Activated T-helper 1 cell treated with anti-CD3 and anti-CD28 coated beads, Interleukin-12 subunit alpha, Interleukin-12 subunit beta, Interleukin-2, Interleukin-4 antibody, amounts not matched to agents 30 ng/mL and 10 ng/mL and 1 ng/mL, durations not matched to agents 14 hours and 24 hours and 36 hours (primary cell): ENCODE measurements at places on chromosomes 11 and 22.
A peak's percentile ranks its signal among the peaks of the same experiment; 100 is the strongest.

GRCh38 chr11:66744485-66745355, 15.7 kb upstream of the SPTBN2 start:
- H3K4me3 ChIP-seq, result peak overlapping the region; percentile 90
- H3K36me3 ChIP-seq, result peaks cover 2% of the 10 kb centered on the region
- DNase-seq, result peak; percentile 91
- H3K27ac ChIP-seq, result peak overlapping the region; percentile 80
- no peaks in the 10 kb centered on the region for H3K4me1 ChIP-seq
- H3K27me3 ChIP-seq, result peaks cover 2% of the 10 kb centered on the region

GRCh38 chr22:49712195-49712791, 115.4 kb downstream of the BRD1 start:
- H3K27me3 ChIP-seq, result peaks cover 5% of the 10 kb centered on the region
- no peaks in the 10 kb centered on the region for H3K36me3 ChIP-seq
- no peak overlapping the region for H3K27ac ChIP-seq
- H3K4me1 ChIP-seq, result no peaks in the 10 kb centered on the region
- no peak overlapping the region for H3K4me3 ChIP-seq

GRCh38 chr11:93570759-93571413, 27.7 kb upstream of the SMCO4 start:
- H3K36me3 ChIP-seq, result no peaks in the 10 kb centered on the region
- H3K27ac ChIP-seq, result no peak overlapping the region
- no peak overlapping the region for H3K4me3 ChIP-seq
- no peak for DNase-seq
- peaks cover 4% of the 10 kb centered on the region for H3K27me3 ChIP-seq
- no peaks in the 10 kb centered on the region for H3K4me1 ChIP-seq

DNA sequence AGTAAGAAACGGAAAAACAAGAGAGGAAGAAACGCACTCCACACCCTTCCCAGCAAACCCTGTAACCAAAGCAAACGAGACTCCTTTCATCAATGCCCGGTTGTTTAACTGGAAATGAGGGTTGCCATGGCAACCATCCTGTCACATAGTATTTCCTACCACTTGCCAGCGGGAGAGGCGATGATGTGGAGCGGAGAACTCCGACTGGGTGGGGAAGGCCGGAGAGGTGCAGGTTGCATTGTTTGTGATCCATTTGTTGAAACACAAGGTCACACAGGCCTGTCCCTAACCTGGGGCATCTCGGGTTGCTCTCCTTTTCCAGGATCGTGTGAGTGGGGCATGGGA, 609.9 kb downstream of the BUD13 start:
- H3K4me3 ChIP-seq, result no peak overlapping the region
- no peaks in the 10 kb centered on the region for H3K36me3 ChIP-seq
- no peak overlapping the region for H3K27ac ChIP-seq
- H3K27me3 ChIP-seq, result peaks cover 5% of the 10 kb centered on the region

- H3K4me1 ChIP-seq, result peaks cover 10% of the 10 kb centered on the region
- no peak overlapping the region for H3K27ac ChIP-seq
- peaks cover 3% of the 10 kb centered on the region for H3K27me3 ChIP-seq
- H3K4me3 ChIP-seq, result no peak overlapping the region
These were observed 212.4 kb upstream of the SESN3 start for GRCh38 chr11:95443386-95443785.

DNA sequence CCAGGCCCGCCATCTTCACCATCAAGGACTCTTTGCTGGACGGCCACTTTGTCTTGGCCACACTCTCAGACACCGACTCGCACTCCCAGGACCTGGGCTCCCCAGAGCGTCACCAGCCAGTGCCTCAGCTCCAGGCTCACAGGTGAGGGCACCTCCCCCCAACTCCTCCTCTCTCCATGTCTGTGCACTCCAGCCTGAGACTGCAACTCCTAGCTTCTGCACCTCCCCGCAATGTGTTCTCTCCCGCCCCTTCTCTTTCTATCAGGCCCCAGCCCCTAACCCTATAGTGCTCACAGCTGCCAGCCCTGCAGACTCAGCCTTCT, 4.4 kb downstream of the RAD9A start:
- H3K4me3 ChIP-seq, result no peak overlapping the region
- H3K4me1 ChIP-seq, result peaks cover 47% of the 10 kb centered on the region
- DNase-seq, result no peak
- peaks cover 30% of the 10 kb centered on the region for H3K36me3 ChIP-seq
- peak overlapping the region; percentile 67 for H3K27ac ChIP-seq
- H3K27me3 ChIP-seq, result no peaks in the 10 kb centered on the region

DNA sequence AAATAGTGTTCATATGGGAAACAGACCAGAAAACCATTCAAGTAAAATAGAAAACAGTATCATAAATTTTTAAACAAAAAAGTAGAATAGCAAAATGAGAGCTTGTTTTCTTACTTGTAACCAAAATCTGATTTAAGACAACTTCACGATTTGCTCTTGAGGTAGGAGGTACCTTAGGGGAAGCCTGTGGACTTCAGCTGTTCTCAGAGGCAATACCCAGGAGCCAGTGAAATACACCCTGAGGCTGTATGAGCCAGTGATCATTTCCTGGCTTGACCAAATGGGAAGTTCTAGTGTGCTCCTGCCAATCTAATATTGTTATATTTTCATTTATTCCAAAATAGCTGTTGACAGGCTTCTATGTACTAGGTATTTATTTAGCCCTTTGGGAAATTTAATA, 104.8 kb downstream of the ARHGAP42 start:
- no peaks in the 10 kb centered on the region for H3K36me3 ChIP-seq
- no peak overlapping the region for H3K27ac ChIP-seq
- H3K4me3 ChIP-seq, result no peak overlapping the region
- no peaks in the 10 kb centered on the region for H3K4me1 ChIP-seq
- no peak for DNase-seq

DNA sequence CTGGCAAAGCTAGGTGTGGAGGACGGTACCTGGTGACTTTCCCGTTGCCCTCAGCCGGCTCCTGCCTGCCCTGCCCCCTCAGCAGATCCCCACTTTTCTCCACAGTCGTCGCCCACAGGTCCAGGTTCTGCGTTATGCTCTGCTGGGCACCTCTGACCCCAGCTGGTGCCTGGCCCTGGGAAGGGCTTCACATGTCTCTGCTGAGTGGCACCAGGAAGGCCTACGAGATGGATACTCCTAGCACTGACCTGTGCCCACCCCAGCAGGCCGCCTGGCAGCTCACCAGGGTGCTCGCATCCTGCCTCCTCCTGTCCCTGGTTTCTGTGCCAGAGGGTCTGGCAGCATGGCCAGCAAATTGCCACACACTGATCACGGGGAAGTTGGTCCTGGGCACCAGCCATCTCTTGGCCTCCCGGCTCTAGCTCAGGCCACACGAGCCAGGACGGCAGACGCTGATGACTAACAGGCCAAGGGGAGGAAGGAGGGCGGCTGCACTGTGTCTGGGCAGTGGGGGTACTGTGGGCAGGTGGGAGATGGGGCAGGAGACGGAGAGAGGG, 13.8 kb downstream of the CARS1 start:
- peaks cover 20% of the 10 kb centered on the region for H3K36me3 ChIP-seq
- no peak for DNase-seq
- H3K27ac ChIP-seq, result peak overlapping the region; percentile 70
- H3K4me3 ChIP-seq, result no peak overlapping the region
- H3K27me3 ChIP-seq, result no peaks in the 10 kb centered on the region

DNA sequence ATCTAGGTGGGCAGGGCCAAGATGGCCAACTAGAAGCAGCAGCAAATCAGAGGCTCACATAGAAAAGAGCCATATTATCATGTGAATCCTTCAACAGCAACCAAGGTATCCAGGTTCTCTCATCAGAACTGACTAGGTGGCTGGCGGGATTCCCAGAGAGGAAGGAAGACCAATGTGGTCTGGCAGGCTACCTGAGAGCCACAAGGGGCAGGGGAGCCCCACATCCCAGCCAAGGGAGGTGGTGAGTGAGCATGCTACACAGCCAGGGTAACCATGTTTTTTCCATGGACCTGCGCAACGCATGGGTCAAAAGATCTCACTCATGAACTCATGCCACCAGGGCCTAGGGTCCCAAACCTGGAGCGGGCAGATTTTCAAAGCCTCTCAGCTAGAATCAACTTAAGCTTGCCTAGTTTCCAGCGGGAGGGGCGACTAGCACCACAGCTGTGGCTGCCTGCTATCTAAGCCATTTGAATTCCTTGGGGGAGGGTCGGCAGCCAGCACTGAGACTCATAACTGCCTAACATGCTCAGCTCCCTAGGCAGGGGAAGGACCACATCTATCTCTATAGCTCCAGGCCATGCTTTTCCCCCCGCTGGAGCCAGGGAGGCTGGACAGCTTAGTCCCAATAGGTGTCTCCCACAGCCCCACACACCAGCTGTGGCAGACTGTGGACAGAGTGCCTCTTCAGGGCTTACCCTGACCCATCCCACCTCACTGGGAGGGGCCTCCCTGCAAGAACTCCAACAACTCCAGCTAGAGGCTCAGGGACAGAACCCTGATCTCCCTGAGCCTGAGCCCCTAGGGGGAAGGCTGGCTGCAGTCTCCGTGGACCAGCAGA, 28.7 kb upstream of the CASP12 start:
- H3K36me3 ChIP-seq, result peaks cover 23% of the 10 kb centered on the region
- peaks cover 7% of the 10 kb centered on the region for H3K27me3 ChIP-seq
- no peak overlapping the region for H3K27ac ChIP-seq
- H3K4me3 ChIP-seq, result no peak overlapping the region
- H3K4me1 ChIP-seq, result no peaks in the 10 kb centered on the region

DNA sequence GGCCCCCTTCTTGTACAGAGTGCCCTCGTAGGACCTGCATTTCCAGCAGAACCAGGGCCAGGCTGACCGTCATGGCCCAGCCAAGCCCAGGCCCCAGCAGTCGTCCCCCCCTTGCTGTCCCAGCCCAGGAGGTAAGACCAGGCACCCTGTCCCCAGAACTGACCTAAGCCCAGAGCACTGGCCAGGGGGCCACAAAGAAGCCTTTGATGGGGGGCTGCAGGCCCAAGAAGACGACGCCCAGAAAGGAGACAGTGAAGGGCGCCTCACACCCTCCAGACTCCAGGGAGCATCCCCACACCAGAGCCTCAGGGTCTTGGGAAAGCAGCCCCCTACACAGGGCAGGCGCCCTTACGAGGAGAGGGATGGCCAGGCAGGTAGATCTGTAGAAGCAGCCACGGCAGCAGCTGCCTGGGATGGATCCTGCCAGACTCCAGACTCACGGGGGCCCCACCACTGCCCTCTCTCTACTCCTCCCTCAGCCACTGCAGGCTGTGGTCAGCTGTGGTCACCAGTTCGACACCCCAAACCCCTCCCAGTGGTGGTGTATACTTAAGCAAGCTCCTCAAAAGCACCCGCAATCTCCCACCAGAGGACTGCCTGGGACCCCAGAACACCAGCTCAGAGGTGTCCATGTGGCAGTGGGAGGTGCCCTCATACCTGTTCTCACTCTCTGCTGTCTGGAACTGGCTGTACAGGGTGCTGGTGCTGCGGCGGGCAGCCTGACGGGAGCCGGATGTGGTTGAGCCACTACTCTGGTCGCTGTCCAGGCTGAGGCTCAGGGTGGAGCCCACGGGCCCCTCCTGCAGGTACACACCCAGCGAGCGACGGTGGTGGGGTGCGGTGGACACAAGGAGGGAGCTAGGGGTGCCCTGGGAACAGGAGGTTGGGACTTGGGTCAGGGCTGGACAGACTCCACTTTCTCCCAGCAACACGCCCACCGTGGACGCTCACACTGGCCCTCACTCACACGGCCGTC, 27.0 kb downstream of the SBF1 start:
- H3K27me3 ChIP-seq, result no peaks in the 10 kb centered on the region
- no peak overlapping the region for H3K27ac ChIP-seq
- no peak overlapping the region for H3K4me3 ChIP-seq

DNA sequence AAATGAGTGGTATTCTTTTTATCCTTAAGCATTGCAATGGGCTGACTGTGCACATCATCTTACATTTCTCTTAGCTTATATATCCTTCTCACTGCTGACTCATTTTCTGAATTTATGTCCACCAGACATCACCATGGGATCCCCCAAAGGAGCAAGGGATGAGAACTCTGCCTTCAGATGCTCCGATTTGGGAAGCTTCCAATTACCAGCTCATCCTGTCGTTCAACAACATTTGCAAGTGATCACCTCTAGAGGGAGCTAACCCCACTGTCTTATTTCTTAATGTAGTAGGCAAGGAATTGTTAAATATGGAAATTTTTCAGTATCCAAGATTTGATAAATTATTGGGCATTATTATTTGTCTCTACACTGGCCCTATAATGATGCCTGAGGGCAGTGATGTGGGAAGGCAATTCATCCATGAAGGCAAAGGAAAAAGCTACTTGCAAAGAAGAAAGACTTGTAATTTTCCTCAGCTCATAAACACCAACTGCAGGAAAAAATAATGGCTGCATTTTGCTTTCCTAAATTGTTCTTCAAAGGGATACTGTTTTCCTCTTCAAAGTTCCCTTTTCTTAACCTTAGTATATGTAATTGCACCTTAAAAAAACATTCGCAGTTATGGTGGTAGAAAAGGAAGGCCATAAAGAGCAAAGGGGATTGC, 102.4 kb upstream of the FSHB start:
- H3K27me3 ChIP-seq, result no peaks in the 10 kb centered on the region
- no peaks in the 10 kb centered on the region for H3K4me1 ChIP-seq
- H3K4me3 ChIP-seq, result no peak overlapping the region

DNA sequence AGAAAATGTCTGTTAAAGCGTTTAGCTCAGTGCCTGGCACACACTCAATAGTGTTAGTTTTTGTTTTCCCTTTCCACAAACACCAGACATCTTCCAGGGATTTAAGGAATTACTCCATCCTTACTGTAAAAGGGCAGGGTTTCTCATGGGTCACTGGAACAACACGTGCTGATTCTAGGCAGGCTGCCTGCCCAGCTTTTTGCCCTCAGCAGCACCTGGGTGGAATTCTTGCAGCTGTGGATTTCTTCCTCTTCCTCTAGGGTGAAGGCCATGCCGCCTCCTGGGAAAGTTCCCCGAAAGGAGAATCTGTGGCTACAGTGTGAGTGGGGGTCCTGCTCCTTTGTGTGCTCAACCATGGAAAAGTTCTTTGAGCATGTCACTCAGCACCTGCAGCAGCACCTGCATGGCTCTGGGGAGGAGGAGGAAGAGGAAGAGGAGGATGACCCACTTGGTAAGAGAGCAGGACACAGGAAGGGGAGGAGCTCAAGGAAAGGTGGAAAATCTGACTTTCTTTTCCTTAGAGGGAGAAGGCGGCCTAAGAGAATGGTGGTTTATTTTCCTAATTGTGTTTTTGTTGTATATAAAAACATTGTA, 5.4 kb downstream of the HINFP start:
- no peak overlapping the region for H3K4me3 ChIP-seq
- DNase-seq, result no peak
- peaks cover 31% of the 10 kb centered on the region for H3K4me1 ChIP-seq
- H3K27me3 ChIP-seq, result no peaks in the 10 kb centered on the region
- peaks cover 33% of the 10 kb centered on the region for H3K36me3 ChIP-seq

GRCh38 chr11:122172352-122173073, 56.5 kb upstream of the BLID start:
- peaks cover 2% of the 10 kb centered on the region for H3K27me3 ChIP-seq
- H3K27ac ChIP-seq, result no peak overlapping the region
- no peaks in the 10 kb centered on the region for H3K4me1 ChIP-seq
- H3K36me3 ChIP-seq, result no peaks in the 10 kb centered on the region
- H3K4me3 ChIP-seq, result no peak overlapping the region
